T-helper 22 cell (primary cell): ENCODE measurements at places on chromosomes 5 and 9.

- no peak for DNase-seq
Measured at GRCh38 chr9:99173570-99174504, 47.9 kb downstream of the ALG2 start.

DNA sequence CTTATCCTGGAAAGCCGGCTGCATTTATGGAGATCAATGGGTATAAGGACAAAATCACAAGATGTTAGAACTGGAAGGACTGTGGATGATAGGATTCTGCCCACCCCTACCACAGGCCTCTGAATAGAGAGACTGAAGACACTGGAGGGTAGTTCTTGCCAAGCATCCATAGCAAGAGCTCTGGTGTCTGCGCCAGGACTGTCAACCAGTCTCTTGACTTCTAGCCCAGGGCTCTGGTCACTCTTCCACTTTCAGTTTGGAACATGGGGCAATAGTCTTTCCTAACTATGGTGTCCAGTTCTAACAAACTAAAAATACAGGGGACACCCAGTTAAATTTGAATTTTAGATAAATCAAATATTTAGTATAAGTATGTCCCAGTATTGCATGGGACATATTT, 23.4 kb downstream of the LARP1 start:
- DNase-seq, result no peak

DNA sequence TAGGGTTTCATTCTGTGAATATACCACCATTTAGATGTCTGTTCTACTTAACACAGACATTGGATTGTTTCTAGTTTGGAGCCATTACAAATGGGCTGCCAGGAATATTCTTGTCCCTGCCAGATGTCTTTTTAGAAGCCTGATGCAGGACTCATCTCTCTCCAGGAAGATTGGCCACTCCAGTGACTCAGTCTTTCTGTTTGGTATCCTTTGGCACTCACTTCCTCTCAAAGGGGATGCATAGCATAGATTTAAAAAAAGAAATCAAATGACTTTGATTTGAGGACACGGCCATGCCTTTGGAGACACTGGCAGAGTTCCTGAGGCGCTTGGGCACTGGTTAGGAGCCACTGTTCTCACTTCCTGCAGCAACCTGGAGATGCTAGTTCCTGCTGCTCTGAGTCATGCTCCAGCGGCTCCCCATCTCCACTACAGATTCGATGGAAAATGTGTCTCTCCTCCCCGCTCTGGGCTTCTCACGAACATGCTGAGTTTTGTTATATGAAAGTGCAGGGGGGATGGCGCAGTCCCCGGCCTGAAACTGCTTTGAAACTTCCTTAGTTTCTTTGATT, 3.5 kb upstream of the ZNF366 start:
- DNase-seq, result no peak

DNA sequence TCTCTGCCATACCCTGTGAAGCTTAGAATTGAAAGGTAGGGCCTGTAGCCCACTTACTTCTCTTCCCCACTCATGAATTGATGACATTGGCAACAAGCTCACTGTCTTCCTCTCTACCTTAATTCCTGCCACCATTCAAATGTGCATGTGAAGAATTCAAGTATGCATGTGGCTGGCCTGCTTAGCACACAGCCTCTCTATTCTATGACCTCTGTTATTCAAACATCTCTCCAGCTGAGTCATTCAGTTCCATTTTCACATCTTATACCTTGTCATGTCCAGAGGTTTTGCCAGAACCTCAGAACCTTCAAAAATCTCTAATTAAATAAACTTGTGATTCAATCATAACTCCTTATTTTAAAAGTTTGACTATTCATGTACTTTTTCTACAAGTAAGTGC, 114.7 kb upstream of the MAN2A1 start:
- no peak for DNase-seq

- no peak for DNase-seq
Measured at GRCh38 chr5:74376187-74376586, 264.3 kb downstream of the ENC1 start.

DNA sequence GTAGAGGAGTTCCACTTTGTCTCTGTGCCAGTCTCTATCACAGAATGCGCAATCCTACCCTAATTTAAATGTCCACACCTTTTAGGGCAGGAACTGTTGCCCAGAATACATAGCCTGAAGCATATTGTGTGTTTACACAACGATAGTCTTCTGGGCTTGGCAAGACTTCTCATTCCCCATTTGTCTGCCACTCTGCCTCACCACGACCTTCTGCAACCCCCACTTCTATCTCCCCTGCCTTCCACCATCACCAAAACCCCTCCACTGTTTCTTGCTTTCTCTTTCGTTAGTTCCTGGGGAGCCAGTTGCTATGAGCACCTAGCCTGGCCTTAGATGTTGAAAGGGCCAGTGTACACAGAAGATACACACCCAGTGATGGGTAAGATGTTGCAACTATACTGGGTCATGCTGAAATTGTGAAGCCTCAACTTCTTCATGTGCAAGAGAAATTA, 883 bp upstream of the RNF145 start:
- DNase-seq, result no peak

DNA sequence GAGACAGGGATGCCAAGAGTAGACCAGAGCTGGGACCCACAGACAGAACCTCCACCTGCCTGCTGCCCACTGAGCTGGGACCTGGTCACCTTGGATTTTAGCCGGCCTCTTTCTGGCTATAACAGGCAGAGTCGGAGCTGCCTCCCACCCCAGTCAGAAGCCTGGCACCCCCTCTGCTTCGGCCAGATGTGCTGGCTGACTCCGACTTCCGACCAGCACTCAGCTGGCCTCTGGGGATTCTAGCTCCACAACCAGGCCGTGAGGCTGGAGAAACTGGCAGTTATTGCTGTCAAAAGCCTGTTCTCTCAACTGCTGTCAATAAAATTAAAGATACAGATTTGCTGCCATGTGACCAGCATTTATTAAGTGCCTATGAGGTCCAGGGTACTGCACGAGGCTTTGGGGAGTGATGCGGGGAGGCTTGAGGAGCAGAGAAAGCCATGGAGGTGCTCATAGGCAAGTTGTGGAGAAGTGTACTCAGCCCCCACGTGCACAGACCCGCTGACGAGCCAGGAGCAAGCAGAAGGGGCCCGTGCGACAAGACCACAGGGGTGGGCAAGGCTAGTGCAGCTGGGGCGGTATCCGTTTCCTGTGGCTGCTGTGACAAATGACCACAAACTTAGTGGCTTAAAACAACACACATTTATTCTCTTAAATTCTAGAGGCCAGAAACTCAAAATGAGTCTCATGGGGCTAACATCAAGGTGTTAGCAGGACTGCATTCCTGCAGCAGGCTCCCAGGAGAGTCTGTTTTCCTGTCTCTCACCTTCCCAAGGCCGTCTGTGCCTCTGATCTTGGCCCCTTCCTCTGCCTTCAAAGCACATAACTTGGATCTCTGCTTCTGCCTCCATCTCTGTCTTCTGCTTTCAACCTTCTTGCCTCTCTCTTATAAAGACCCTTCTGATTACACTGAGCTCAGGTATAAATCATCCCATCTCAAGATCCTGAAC, 13.1 kb downstream of the GFI1B start:
- DNase-seq, result no peak

- DNase-seq, result no peak
Measured at GRCh38 chr9:78620303-78620702, 323.4 kb downstream of the PSAT1 start.

DNA sequence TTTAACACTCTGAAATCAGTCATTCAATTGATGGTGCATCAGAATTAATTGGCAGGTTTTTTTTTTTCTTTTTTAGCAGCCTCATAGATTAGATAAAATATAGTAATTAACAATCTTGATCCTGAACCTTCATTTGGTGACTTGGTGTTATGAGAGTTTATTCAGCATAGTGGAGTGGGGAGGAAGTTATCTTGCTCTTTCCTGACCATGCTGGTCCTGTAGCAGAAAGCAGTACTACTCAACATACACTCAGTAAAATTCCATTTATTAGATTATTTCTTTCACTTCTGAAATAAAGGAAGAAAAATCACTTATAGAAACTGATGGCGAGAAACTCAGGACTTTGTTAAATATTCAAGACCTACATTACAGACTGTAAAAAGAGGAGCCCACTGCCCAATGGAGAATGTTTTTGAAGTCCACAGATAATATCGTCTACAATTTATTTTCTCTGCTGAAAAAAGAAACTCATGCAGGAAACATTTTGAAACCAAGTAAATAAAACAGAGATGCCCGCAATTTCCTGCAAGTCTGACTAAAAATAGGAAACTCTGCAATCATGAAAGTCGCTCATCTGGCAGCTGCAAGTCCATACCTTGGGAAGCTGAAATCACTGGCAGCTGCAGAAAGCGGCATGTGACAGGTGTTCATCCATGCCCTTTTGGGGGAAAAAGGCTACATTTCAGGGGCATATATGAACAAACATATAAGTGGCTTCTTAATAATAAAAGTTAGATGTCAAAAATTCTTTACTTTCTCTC, 233.2 kb upstream of the RFX3 start:
- no peak for DNase-seq

- DNase-seq, result no peak
Measured at GRCh38 chr9:33101104-33101951, 24.9 kb upstream of the SMU1 start.

- DNase-seq, result no peak
Measured at GRCh38 chr9:79006546-79006945, 565.2 kb upstream of the TLE4 start.

DNA sequence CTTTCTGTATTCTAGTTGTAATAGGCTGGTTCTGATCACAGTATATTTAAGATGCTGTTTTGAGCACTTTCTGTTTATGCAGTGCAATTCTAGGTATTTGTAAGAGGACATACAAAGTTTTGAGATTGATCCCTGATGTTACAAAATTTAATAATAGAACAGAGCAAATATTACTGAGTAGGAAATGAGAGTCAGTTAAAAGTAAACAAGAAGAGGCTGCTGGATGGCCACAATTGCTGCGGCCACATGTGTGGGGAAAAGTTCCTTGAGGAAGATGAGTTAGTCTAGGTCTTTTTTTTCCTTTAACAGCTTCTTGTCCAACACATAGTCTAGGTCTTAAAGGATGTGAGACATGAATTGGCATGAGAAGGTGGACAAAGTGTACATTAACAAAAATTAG, 11.3 kb downstream of the EHMT1 start:
- DNase-seq, result no peak

GRCh38 chr5:72480841-72481240, 26.4 kb downstream of the ZNF366 start:
- DNase-seq, result no peak

DNA sequence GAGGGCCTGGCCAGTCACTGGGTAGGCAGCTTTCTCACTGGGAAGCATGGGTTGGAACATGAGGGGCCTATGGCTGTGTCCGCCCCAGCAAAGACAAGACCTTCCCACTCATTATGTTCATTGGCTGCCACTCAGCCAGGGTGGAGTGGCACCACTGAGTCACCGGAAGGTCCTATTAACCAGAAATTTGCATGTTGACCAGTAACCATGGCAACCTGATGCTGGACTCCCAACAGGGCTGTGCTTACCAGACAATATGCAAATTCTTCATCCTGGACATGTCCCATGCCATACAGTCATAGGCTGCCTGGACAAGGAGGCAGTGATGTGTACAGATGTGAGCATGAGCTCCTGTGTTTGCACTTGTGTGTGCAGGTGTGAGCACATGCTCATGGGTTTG, 66.7 kb downstream of the PSD2 start:
- DNase-seq, result no peak

- DNase-seq, result no peak
Measured at GRCh38 chr5:72107131-72107900, at the start of gene MAP1B. Gene MAP1B (plus strand): TSS chr5:72107475. CDS start chr5:72107532, 57 bp downstream.

DNA sequence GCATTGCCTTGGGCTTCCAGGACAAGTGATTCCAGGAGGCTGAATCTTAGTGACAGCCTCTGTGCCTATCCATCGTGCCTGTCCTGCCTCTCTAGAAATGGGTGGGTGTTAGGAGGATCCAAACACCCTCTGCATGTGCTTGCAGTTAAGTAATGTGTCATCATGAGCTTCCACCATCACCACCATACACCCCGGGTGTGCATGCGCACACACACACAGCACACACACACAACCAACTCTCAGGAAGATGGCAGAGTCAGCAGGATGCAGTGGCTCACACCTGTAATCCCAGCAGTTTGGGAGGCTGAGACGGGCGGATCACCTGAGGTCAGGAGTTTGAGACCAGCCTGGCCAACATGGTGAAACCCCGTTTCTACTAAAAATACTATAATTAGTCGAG, 22.8 kb upstream of the CERCAM start:
- no peak for DNase-seq

- DNase-seq, result no peak
Measured at GRCh38 chr5:73280386-73280785, 107.4 kb downstream of the TMEM174 start.

DNA sequence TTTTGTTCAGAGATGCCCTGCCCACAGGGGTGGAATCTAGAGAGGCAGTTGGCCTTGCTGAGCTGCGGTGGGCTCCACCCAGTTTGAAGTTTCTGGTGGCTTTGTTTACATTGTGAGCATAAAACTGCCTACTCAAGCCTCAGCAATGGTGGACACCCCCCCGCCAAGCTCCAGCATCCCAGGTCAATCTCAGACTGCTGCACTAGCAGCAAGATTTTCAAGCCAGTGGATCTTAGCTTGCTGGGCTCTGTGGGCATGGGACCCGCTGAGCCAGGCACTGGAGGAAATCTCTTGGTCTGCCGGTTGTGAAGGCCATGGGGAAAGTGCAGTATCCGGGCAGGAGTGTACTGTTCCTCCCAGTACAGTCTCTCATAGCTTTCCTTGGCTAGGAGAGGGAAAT, 55.5 kb downstream of the MINAR2 start:
- no peak for DNase-seq

- no peak for DNase-seq
Measured at GRCh38 chr5:150317048-150318003, 14.6 kb upstream of the ARSI start.
